ENCODE measurements at places on chromosomes 13 and 19. TPM values are rescaled to one million over a fixed set of nuclear protein-coding genes. Genes with fewer than 3 reads are reported as not detected.

- no peak for DNase-seq
Observed at GRCh38 chr19:51549533-51550324, 18.3 kb upstream of the SIGLEC6 start.

Gene PLIN4
- total RNA-seq, result 0.24 TPM

DNA sequence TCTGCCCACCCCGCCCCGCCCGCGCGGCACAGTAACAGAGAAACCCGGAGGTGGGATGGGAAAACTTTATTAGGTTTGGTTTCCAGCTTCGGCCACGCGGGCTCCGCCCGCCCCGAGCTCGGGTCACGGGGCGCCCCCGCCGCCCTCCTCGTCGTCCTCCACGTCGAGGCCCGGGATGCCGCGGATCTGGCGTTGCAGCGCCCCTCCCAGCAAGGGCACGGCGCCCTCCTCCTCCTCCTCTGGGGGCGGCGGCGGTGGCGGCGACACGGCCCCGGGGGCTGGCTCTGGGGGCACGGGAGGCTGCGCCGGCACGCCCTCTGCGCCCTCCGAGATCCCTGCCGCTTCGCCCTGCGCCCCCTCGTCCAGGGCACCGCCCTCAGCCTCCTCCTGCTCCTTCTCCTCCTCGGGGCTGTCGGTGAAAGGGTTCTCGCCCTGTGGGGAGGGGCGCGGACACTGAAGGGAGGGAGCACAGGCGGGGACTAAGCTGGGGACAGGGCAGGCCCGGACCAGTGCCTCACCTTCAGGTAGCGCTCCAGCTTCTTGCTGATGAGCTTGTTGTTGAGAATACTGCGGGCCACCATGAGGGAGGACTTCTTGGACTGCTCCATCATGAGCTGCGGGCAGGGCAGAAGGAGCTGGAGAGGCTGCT, 536 bp upstream of the AKAP8 start:
- peak; percentile 94 for DNase-seq

DNA sequence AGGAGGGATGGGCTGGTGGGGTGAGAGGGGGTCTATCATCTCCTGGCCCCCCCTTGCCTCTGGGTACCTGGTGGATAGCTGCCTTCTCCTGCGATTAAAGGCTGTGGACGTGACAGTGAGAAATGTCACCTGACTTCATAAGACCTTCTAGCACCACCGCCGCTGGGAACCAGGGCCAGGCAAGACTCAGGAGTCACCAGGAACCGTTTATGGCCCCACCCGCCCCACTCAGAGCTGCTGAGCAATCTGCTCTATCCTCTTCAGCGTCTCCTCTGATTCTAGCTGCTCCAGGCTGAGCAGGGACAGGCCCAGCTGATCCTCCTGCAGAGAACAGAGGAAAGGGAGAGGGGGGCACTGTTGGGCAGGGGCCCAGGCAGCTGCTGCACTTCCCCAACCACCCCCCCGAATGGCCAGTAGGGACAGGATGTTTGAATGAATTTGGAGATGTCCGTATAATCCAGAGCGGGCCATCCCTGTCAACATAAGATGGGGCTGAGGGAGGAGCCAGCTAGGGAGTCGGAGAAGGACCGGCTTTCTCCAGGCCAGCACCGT, 10.9 kb downstream of the KLC3 start:
- no peak for DNase-seq

Measured in Caki2 (cell line).